Cardiac ventricle fibroblast (primary cell): ENCODE measurements at places on chromosomes 7 and 10. TPM values are rescaled to one million over a fixed set of nuclear protein-coding genes. Genes with fewer than 3 reads are reported as not detected.

TFEC gene
- not detected in 2 replicates for total RNA-seq

KCNK18 gene
- not detected in 2 replicates for total RNA-seq

CLCN1 gene
- not detected in 2 replicates for total RNA-seq

LRRC4 gene
- total RNA-seq, result not detected in 2 replicates

FAM20C gene
- total RNA-seq, result 142 TPM in 2 replicates

PTEN gene
- 147 and 167 TPM in 2 replicates for total RNA-seq

AZGP1 gene
- total RNA-seq, result 1.3 and 2.1 TPM in 2 replicates

CASP2 gene
- 6.5 and 7.6 TPM in 2 replicates for total RNA-seq

SLF2 gene
- total RNA-seq, result 14.1 and 14.5 TPM in 2 replicates

LEP gene
- not detected in 2 replicates for total RNA-seq

PDE6C gene
- total RNA-seq, result not detected in 2 replicates

PDZD7 gene
- 0.06 and 1.4 TPM in 2 replicates for total RNA-seq

LRMDA gene
- 1.2 and 2.5 TPM in 2 replicates for total RNA-seq
